Breast epithelium (tissue), 4 donors: ENCODE measurements at places on chromosomes 5 and 9. TPM values are rescaled to one million over a fixed set of nuclear protein-coding genes. Genes with fewer than 3 reads are reported as not detected.

ADAMTS13 gene
- 2.9 TPM for total RNA-seq

SH3PXD2B gene
- 35.3 TPM for total RNA-seq

TRMO gene
- total RNA-seq: 46.8 TPM

DNA sequence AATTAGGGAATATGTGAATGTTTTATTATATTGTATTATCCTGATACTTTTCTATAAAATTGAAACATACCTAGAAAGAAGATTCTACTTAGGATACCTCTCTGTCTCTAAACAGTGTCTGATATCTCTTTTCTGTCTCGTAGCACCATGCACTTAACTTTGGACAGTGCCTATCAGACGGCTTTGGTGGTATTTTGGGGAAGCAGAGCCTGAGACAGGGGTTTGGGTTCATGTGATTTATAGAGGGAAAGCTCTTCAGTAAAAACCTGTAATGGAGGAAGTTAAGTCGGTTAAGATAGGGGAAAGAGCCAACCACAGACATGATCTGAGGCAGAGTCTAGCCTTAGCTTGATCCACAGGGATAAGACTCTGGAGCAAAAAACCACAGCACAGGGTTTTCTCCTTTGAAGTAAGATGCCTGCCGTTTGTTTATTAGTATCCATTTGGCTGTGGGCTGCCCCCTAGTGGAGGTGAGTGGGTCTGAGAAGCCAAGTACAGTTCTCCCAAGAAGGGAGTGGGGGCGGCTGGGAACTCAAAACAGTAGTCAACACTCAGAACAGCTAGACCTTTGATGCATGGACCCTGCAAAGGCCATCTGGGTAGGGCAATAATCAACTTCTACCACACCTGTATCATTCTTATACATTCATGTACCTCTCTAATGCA, 141.2 kb upstream of the ASTN2 start:
- no peaks in the 10 kb centered on the region for H3K36me3 ChIP-seq
- H3K4me1 ChIP-seq: no peaks in the 10 kb centered on the region

DNA sequence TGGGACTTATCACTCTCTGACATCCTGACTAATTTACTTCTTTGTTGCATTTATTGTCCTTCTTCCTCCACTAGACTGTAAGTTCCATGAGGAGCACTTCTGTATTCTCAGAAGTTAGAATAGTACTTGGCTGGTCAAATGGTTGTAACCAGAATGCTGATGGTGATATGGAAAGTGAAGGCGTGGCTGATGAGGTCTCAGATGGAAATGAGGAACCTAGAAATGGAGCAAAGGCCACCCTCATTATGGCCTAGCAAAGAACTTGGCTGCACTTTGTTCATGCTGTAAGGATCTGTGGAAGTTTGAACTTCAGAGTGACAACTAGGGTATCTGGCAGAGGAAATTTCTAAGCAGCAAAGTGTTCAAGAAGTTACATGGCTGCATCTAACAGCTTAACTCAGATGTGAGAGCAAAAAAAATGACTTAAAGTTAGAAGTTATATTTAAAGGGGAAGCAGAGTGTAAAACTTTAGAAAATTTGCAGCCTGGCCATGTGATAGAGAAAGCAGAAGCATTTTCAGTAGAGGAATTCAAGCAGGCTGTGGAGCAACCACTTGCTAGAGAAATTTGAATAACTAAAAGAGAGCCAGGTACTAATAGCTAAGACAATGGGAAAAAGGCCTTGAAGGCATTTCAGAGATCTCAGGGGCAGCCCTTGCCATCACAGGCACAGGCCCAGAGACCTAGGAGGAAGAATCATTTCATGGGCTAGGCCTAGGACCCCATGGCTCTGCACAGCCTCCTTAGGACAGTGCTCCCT, 14.9 kb upstream of the SLC22A5 start:
- DNase-seq: no peak
- no peaks in the 10 kb centered on the region for H3K4me1 ChIP-seq
- H3K27ac ChIP-seq: no peak overlapping the region
- H3K4me3 ChIP-seq: no peak overlapping the region
- H3K36me3 ChIP-seq: no peaks in the 10 kb centered on the region
- H3K27me3 ChIP-seq: no peaks in the 10 kb centered on the region

DNA sequence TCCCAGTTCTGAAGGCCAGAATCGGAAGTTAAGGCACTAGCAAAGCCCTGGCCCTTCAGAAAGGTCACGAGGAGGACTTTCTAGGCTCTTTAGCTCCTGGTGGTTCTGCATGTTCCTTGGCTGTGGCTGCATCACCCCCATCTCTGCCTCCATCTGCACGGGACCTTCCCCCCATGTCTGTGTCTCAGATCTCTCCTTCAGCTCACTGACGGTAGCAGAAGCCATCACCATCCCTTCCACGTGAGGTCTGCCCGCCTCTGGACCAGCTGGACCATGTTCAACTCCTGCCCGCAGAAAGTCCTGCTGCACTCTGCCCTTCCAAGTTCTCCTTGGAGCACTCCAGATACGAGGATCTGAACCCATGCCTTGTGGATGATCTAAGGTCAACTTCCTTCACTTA, 242.9 kb upstream of the IRX1 start:
- H3K27me3 ChIP-seq: no peaks in the 10 kb centered on the region
- no peaks in the 10 kb centered on the region for H3K36me3 ChIP-seq
- H3K4me3 ChIP-seq: no peak overlapping the region
- no peak for DNase-seq
- H3K4me1 ChIP-seq: no peaks in the 10 kb centered on the region
- no peak overlapping the region for H3K27ac ChIP-seq

- H3K36me3 ChIP-seq: no peaks in the 10 kb centered on the region
- no peak overlapping the region for H3K4me3 ChIP-seq
- DNase-seq: no peak
- H3K4me1 ChIP-seq: no peaks in the 10 kb centered on the region
Observed at GRCh38 chr5:59034498-59035186, 451.8 kb downstream of the RAB3C start.

DNA sequence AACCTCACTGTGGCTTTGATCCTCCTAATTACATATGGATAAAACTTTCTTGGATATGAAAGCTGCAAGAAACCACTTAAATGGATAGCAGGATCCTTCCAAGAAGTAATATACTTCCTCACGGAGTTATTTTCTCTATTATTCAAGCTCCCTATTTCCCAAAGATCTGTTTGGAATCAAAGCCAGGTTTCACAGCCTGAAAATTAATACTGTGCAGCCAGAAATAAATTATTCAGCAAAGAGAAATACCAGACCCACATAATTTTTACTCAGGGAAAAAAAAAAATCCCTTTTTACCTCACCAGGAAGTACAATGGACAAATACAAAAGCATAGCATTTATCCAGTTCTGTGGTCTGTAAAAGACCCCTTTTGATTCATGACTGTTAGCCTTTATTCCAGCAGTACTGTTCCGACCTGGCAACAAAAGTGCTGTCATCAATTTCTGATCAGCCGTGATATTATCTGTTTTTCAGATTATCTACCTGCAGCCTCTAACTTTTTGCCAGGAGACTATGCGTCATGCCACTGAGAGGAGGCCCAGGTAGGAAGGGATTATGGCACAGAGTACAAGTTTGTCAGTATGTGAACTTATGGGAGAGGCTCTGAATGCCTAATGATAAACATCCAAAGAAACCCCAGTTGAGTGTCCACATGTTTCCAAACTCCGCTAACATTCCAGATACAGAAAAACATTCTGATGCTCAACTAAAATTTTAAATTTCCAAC, 57.0 kb downstream of the FBN2 start:
- H3K36me3 ChIP-seq: no peaks in the 10 kb centered on the region
- no peak for DNase-seq
- H3K4me1 ChIP-seq: no peaks in the 10 kb centered on the region
- H3K27me3 ChIP-seq: no peaks in the 10 kb centered on the region

DNA sequence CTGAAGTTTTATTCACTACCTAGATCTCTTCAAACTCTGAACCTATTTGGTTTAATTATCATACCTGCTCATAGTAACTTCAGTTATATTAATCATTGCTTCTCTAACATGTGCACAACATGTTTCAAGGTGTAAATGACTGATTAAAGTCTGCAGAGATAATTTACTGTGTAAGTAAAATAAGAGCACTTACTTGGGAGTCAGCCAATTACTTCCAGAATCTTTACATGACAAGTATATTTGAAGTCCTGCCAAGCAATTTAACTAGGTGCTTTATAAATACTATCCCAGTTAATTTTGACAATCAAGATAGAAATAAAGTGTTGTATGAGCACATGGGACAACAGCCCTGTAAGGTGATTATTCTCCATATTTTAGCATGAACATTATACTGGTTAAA, 109.9 kb downstream of the RFX3 start:
- DNase-seq: no peak
- no peak overlapping the region for H3K27ac ChIP-seq
- no peaks in the 10 kb centered on the region for H3K36me3 ChIP-seq
- H3K4me1 ChIP-seq: no peaks in the 10 kb centered on the region
- H3K4me3 ChIP-seq: no peak overlapping the region

- no peaks in the 10 kb centered on the region for H3K4me1 ChIP-seq
- no peaks in the 10 kb centered on the region for H3K36me3 ChIP-seq
- H3K4me3 ChIP-seq: no peak overlapping the region
- no peak overlapping the region for H3K27ac ChIP-seq
Observed at GRCh38 chr5:100854591-100854990, 48.5 kb downstream of the ST8SIA4 start.

GRCh38 chr9:81716409-81716808, 27.1 kb upstream of the TLE1 start:
- no peaks in the 10 kb centered on the region for H3K36me3 ChIP-seq
- no peaks in the 10 kb centered on the region for H3K27me3 ChIP-seq
- no peak overlapping the region for H3K27ac ChIP-seq

DNA sequence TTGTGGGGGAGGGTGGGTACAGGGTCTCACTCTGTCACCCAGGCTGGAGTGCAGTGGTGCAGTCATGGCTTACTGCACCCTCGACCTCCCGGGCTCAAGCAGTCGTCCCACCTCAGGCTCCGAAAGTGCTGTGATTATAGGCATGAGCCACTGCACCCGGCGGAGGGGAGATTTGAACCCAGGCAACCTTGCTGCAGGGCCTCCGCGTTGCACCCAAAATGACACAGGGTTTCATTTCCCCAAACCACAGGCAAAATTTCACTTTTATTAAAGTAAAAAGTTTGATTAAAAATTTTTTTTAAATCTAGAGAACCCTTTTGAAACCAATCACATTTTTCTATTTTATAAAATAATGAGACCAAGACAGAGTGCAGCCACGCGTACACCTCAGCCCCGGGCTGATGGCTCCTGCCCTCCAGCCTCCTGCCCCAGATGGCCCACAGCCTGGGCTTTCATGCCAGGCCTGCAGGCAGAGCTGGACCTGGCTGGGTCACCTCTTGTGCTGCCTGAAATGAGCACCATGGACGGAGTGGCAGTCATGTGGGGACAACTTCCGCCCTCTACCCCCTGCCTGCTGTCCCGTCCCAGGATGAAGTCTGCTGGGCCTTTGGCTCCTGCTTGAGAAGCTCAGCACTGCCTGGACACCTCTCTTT, 30.5 kb downstream of the USP20 start:
- no peak overlapping the region for H3K4me3 ChIP-seq
- no peak overlapping the region for H3K27ac ChIP-seq
- no peaks in the 10 kb centered on the region for H3K4me1 ChIP-seq
- no peaks in the 10 kb centered on the region for H3K27me3 ChIP-seq
- no peak for DNase-seq

DNA sequence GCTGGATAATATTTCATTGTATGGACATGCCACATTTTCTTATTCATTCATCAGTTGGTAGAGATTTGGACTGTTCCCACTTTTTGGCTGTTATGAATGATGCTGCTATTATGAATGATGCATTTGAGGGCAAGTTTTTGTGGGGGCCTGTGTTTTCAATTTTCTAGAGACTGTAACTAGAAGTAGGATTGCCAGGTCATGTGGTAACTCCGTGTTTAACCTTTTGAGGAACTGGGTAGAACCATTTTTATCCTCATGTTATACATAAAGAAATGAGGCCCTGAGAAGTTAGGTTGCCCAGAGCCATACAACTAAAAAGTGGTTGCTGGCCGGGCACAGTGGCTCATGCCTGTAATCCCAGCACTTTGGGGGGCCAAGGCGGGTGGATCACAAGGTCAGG, 22.4 kb upstream of the STRBP start:
- H3K27ac ChIP-seq: no peak overlapping the region
- DNase-seq: no peak
- no peaks in the 10 kb centered on the region for H3K27me3 ChIP-seq
- no peak overlapping the region for H3K4me3 ChIP-seq

DNA sequence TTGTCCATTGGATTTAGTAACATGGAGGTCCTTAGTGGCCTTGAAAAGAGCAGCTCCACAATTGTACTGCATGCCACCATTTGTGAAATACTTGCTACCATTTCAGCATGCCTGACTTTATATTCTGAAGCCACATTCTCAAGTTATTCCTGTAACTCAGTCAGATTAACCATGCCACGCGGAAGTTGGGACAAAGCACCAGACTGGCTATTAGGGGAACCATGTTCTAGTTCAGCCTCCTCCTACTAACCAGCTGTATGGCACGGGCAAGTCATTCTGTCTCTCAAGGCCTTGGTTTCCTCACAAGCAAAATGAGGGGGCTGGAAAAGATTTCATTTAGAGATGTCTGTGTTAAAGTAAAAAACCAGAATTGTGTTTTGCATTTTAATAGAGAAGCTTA, 418.0 kb downstream of the PLK2 start:
- no peaks in the 10 kb centered on the region for H3K36me3 ChIP-seq
- no peaks in the 10 kb centered on the region for H3K27me3 ChIP-seq
- DNase-seq: no peak
- H3K27ac ChIP-seq: no peak overlapping the region
- peaks cover 4% of the 10 kb centered on the region for H3K4me1 ChIP-seq
- H3K4me3 ChIP-seq: no peak overlapping the region

DNA sequence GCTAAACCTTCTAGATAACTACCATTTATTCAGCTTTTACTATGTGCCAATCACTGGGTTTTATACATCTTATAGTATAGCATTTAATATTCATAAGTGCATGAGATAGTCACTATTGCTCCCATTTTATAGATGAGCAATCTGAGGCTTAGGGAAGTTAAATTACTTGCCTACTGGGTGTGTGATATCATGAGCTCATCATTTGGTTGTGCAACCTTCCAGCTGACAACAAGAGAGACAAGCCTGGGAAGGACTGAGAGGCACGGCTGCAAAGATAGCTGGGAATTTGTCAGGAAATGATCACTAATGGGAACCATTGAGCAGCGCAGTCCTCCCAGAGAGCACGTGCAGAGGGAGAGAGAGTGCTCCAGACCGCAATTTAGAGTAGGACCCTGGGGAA, 481.6 kb upstream of the KIF2A start:
- no peak for DNase-seq
- no peak overlapping the region for H3K27ac ChIP-seq
- H3K4me1 ChIP-seq: no peaks in the 10 kb centered on the region
- H3K27me3 ChIP-seq: no peaks in the 10 kb centered on the region
- no peak overlapping the region for H3K4me3 ChIP-seq

DNA sequence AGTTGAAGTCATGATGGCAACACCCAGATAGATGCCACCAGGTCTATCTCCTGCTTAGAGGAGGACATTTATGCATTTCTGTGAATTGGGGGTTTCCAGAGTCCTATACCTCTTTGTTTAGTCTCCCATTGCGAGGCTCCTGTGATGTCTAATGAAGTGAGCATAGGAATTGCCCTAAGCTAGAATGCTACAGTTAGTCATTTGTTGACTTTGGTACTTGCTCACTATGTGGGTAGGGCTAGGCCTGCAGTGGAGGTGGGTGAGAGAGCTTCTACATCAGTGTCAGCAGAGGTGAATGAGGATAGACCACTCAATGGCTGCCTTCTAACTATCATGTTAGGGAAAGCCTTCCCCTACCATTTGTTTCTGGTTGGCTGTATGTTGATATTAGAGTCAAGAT, 173.3 kb upstream of the POC5 start:
- H3K4me1 ChIP-seq: no peaks in the 10 kb centered on the region
- no peak for DNase-seq
- no peaks in the 10 kb centered on the region for H3K27me3 ChIP-seq
- no peak overlapping the region for H3K4me3 ChIP-seq
- no peaks in the 10 kb centered on the region for H3K36me3 ChIP-seq
